Jurkat, Clone E6-1 (cell line): ENCODE measurements at places on chromosomes 4 and X.

GRCh38 chr4:90215286-90215685 is 88.1 kb downstream of the CCSER1 start:
- DNase-seq = no peak

GRCh38 chrX:114709406-114709805 is 125.5 kb downstream of the HTR2C start:
- no peak for DNase-seq

GRCh38 chr4:138205531-138206233 is 36.5 kb downstream of the SLC7A11 start:
- no peak for DNase-seq

- no peak for DNase-seq
These were observed 180.0 kb downstream of the CFAP299 start for GRCh38 chr4:80515496-80515895.

DNA sequence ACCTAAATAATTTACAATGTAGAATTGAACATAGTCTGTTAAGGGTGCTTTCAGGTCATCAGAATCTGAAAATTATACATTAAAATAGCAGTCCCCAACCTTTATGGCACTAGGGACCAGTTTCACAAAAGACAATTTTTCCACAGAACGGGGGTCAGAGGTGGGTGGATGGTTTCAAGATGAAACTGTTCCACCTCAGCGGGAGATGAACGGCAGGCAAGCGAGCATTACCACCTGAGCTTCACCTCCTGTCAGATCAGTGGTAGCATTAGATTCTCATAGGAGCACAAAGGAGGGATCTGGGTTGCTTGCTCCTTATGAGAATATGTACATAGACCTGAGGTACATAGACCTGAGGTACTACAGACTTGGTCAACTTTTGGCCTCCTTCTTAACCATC is 29.0 kb downstream of the LRBA start:
- DNase-seq = no peak

- DNase-seq = no peak
These were observed 101.4 kb upstream of the PDE5A start for GRCh38 chr4:119729835-119730670.

GRCh38 chrX:7264399-7264798 is 116.4 kb upstream of the PUDP start:
- no peak for DNase-seq

DNA sequence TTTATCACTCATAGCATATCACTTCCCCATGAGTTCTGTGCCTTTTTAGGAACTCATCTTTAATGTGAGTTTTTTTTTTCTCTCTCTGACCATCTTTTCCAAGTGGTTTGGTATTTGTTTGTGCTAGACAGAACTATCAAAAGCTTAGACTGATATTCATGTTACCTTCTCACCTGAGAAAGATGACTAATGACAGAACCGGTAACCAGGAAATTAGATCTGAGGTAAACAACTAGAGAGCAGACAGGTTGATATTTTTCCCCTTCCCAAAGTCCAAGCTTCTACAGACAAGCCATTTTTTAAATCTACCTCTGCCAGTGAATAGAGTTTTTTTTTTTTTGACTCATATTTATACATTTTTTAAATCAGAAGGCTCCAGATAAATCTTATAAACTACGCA is 17.0 kb upstream of the SRD5A3 start:
- no peak for DNase-seq

DNA sequence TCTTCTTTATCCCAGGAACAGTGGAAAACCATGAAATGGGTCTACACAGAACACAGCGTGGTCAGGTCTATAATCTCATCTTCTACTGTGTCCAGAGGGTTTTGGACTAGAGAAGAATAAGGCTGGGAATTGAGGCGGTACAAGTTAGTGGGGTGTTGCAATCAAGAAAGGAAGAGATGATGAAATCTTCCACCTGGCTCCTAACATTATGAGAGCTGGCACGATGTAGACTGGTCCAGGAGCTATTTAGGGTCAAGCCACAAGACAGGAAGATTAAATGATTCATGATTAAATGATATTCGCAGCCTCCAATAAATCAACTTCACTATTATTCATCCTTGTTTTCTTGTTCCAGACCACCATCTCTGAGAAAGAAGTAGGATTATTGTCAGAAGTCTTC is 88.0 kb downstream of the ARSF start:
- no peak for DNase-seq

GRCh38 chrX:9311421-9312160 is 153.3 kb upstream of the TBL1X start:
- DNase-seq = no peak

DNA sequence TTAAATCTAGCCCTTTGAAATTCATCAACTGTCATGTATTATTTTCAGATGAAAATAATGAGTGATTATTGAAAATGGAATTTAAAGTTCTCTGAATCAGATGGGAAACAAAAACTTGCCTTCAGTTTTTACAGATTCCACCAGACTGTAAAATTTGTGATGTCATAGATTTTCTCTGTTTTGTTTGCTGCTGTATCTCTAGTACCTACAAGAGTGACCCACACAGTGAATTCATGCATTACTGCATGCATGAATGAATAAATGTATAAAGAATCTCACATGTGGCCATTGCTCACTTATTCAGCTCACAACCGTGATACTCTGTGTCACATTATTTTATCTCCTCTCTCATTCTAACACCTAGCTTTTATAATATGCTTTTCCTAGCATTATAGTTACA is 532.2 kb upstream of the AGA start:
- DNase-seq = no peak

- no peak for DNase-seq
These were observed 28.6 kb downstream of the RNF175 start for GRCh38 chr4:153731239-153731638.

GRCh38 chr4:68451246-68452211 is 4.3 kb downstream of the TMPRSS11E start:
- no peak for DNase-seq

- no peak for DNase-seq
These were observed 116.0 kb upstream of the PUDP start for GRCh38 chrX:7263961-7264360.

GRCh38 chrX:70087857-70088630 is 25.8 kb downstream of the OTUD6A start:
- DNase-seq = no peak

GRCh38 chrX:50081282-50081889 is 119.4 kb downstream of the AKAP4 start:
- no peak for DNase-seq

- DNase-seq = peak; percentile 3
These were observed 169.8 kb downstream of the BTC start for GRCh38 chr4:74624351-74625151.
